Ureter (tissue), 1 donor: ENCODE measurements at places on chromosomes 2 and 18. TPM values are rescaled to one million over a fixed set of nuclear protein-coding genes. Genes with fewer than 3 reads are reported as not detected.

GALNT5 gene
- total RNA-seq = 0.29 TPM

ALPP gene
- total RNA-seq = not detected

B4GALT6 gene
- total RNA-seq = 8.9 TPM

- no peak for DNase-seq
Observed at GRCh38 chr2:195632856-195633572, 24.0 kb upstream of the SLC39A10 start.
